Stimulated activated CD8-positive, alpha-beta memory T cell treated with anti-CD3 and anti-CD28 coated beads, Interleukin-7, amount 100 ng/mL, for 1 hour (primary cell): ENCODE measurements at places on chromosomes 5 and 9.

DNA sequence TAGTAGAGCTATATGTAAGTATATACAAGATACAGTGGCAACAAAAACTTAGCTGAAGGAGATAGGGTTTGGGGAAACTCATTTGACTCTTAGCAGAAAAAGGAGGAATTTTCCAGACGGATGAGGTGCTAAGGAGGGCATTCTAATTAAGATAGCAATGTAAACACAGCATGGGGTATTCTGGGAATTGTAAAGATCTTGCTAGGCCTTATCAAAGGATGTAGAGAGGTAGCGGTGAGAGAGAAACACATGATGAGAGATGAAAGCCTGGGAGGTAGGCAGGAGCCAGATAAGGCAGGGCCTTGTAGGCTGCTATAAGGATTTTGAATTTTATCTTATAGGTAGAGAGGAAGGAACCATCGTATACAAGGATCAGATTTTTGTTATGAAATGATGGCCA is 106.6 kb upstream of the KCNN2 start:
- DNase-seq = no peak

GRCh38 chr9:98944057-98944733 is 488 bp downstream of the COL15A1 start:
- no peak for DNase-seq

DNA sequence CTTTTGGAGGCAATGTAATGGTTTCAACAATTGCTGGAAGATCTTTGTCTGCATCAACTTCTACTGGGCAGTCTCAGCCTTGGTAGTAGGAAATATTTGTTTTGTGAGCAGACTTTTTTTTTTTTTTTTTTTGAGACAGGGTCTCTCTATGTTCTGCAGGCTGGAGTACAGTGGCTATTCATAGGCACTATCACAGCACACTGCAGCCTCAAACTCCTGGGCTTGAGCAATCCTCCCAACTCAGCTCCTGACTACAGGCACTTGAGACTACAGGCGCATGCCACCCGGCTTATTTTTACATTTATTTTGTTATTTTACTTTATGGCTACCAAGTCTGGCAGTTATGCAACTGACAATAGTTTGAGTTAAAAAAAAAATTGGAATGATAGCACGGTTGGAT is 187.3 kb downstream of the SNX18 start:
- DNase-seq = no peak

DNA sequence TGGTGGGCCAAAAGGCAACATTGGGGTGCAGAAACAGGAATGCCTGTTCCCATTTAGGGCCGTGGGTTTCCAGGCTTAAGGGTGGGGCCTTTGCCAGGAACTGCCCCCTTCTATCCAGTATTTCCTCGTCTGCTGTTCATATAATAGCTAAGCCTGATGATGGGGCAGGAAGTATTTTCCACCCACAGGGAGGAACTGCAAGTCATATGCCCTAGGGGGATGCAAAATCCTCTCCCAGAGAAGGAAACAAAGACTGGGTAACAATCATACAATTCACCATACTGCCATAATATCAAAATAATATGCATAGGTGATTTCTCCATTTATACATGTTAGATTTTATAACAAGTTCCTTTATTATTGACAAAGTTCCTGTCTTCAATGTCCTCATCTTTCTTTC is 20.5 kb upstream of the RPS23 start:
- DNase-seq = no peak

DNA sequence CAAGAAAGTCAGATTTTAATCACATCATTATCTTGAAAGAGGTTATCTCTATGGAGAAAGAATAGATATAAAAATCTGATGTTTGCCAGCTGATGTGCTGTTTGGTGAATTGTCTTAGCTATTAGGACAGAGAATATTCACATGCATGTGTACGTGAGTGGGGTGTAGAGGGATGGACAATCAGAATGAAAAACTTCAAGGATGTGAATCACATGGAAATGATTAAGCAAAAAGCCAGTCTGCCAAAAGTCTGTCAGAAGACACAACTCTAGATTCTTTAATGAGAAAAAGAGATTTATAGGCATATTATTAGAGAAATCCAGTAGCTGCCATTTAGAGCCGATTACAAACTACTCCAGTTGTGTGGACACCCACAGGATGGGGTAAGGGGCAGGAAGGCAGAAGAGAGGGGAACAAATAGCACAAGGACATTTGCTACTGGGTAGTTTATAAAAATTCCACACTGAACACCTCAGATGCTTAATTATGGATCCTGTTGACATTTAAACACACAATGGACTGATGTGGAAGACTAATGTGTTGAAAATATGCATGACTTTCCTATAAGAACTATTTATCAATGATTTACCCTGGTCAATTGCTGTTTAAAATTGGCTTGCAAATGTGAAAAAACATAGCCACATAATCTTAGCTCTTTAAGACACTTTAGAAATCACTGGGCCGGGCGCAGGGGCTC is 127.4 kb downstream of the PTTG1 start:
- no peak for DNase-seq

DNA sequence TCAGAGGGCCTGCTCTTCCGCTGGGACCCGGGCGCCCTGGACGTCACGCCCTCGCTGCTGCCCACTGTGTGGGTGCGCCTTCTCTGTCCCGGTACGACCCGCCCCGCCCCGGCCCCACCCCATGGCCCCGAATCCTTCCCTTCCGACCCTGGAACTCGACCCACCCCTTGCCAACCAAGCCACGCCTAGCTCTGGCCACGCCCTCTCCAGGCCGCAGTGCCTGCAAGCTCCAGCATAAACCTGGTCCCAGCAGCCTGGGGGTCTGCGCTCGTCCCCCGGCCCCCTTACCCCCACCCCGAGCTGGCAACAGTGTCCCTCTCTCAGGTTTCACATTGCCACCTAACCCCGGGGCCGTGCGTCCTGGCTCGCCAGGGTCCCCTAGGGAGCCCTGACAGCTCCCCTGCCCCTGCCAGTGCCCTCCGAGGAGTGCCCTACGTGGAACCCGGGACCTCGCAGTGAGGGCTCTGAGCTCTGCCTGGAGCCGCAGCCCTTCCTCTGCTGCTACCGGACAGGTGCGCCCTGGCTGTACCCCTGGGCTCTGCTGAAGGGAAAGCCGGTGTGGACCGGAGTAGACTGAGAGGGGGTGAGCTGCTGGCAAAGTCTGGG is 3.4 kb downstream of the ADGRD2 start:
- no peak for DNase-seq
